Chondrocyte (in vitro differentiated cells): ENCODE measurements at places on chromosomes 6 and 20.
A peak's percentile ranks its signal among the peaks of the same experiment; 100 is the strongest.

GRCh38 chr6:47352194-47352920 is 42.7 kb upstream of the TNFRSF21 start:
- H3K36me3 ChIP-seq = no peaks in the 10 kb centered on the region
- DNase-seq = no peak
- no peaks in the 10 kb centered on the region for H3K4me1 ChIP-seq
- no peak overlapping the region for H3K4me3 ChIP-seq
- H3K27ac ChIP-seq = no peak overlapping the region

- H3K4me1 ChIP-seq = peaks cover 25% of the 10 kb centered on the region
- no peak overlapping the region for H3K4me3 ChIP-seq
- H3K27ac ChIP-seq = no peak overlapping the region
- DNase-seq = no peak
These were observed 1.6 kb upstream of the ZSCAN12 start for GRCh38 chr6:28401172-28401571.

DNA sequence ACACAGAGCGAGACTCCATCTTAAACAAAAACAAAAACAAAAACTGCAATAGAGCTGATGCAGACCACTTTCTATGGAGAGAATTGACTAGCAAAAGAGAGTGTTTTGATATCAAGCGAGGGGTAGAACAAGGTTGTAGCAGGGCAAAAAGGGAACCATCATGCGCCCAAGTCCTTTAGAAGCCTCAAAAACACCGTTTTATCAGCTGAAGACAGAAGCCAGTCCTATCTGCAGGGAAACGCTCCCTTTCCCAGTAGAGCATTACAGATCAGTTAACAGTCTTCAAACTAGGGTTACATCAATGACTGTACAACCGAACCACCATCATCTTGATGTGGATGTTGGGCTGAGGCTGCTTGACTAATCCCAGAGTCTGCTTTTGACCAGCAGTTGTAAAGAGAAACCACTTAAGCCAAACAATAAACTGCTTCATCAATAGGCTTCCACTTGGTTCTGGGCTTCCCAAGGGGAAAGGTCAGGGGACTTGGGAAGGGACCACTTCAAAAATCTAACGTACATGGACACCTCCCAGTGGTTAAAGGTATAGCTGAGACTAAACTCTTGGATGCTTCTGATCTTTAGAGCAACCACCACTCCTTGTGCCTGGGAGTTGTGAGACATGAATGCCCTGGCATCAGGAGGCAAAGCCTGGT is 59.6 kb upstream of the SPDEF start:
- DNase-seq = no peak
- H3K27me3 ChIP-seq = no peaks in the 10 kb centered on the region
- H3K27ac ChIP-seq = no peak overlapping the region
- peaks cover 10% of the 10 kb centered on the region for H3K4me1 ChIP-seq
- H3K4me3 ChIP-seq = no peak overlapping the region

GRCh38 chr20:62052336-62052841 is 13.3 kb downstream of the TAF4 start:
- no peaks in the 10 kb centered on the region for H3K27me3 ChIP-seq
- no peak overlapping the region for H3K27ac ChIP-seq
- H3K4me3 ChIP-seq = no peak overlapping the region

- peak overlapping the region; percentile 13 for H3K4me3 ChIP-seq
- H3K27ac ChIP-seq = peak overlapping the region; percentile 72
- peaks cover 63% of the 10 kb centered on the region for H3K4me1 ChIP-seq
- no peak for DNase-seq
- H3K36me3 ChIP-seq = no peaks in the 10 kb centered on the region
- no peaks in the 10 kb centered on the region for H3K27me3 ChIP-seq
These were observed 22.5 kb downstream of the JARID2 start for GRCh38 chr6:15268137-15268908.

- no peak overlapping the region for H3K4me3 ChIP-seq
- H3K4me1 ChIP-seq = no peaks in the 10 kb centered on the region
- H3K27me3 ChIP-seq = no peaks in the 10 kb centered on the region
- H3K27ac ChIP-seq = no peak overlapping the region
These were observed 55.2 kb upstream of the CBLN4 start for GRCh38 chr20:56060486-56060885.
